ENCODE measurements at places on chromosomes 5 and 9.
A peak's percentile ranks its signal among the peaks of the same experiment; 100 is the strongest.

DNA sequence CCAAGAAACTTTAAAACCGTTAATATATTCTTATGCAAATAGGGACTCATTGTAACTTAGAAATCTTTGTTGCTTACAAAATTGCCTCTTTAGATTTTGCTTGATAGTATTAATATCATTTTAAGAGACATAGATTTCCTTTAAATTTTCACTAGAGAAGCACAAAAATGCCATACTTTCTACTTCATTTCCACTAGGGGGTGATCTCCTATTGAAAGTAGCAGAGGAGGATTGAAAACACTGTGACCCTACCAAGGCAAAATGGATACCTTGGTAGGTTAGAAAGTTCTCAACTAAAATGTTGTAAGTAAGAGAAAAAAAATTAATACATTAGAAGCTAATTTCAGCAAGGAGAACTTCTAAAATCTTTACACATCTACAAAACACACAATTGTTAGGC lies 204.9 kb downstream of the CHSY3 start:
- peak; percentile 56 for DNase-seq

DNA sequence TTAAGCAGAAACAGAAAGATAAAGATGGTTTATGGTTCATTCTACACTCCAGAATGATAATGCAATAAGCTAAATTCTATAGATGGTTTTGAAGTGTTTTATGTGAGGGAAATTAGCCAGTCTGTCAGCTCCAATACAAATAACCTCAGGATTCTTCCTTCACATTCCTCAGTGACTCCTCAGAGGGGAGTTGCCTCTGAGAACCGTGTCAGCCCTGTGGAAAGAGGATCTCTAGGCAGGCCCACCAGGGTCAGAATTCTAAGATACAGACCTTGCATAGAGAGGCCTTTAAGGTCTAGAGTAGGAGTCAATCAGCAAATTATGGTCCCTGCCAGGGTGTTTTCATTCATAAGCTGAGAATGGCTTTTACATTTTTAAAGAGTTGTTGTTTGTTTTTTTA lies 26.6 kb downstream of the RUSC2 start:
- peak; percentile 95 for DNase-seq

DNA sequence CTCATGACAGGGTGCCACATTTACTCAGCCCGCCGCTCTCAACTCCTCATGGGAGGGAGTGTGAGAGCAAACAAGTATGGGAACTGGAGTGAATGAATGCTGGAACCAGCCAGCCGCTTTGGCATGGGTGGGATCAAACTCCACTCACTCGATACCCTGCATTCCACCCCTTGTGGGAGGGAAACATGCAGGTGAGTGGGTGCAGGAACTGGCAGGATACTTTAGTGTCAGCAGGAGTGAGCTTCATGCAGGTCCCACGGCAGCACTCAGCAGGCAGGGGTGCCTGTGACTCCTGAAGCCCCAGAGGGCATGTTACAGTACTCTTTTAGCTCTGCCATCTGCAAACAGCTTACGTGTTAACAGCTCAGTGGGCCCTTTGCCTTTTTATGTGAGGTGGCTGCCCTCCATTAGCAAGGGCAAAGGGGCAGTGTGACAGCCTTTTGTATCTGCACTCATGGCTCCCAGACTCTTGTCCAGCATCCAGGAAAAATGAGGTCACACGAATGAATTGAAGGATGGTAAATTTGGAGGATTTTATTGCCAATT lies 433.2 kb upstream of the NMUR2 start:
- no peak for DNase-seq

DNA sequence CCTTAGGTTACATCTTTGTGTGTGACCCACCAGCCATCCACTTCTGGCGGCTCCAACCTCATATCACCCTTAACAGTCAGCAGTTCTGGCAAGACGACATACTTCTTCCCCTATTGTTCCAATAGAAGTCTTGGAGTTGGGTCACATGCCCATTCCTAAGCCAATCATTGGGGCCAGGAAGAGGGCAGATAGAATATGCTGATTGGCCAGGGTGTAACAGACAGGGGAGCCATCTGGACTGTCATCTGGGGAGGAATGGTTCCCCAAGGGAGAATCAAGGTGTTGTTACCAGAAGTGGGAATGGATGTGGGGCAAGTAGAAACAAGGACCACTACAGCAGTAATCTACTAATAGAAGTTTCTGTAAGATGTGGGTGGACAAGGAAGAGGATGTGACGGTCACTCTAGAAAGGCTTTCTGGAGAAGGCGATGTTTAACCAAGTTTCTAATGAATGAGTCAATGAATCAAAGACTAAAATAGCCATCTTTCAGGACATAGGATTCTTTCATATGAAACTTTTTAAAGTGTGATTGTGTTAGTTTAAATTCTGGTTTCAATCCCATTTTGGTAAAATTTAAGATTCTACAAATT lies 200.4 kb downstream of the ARHGAP26 start:
- no peak for DNase-seq

GRCh38 chr5:178204935-178205748 lies 809 bp downstream of the HNRNPAB start:
- peak; percentile 74 for DNase-seq

DNA sequence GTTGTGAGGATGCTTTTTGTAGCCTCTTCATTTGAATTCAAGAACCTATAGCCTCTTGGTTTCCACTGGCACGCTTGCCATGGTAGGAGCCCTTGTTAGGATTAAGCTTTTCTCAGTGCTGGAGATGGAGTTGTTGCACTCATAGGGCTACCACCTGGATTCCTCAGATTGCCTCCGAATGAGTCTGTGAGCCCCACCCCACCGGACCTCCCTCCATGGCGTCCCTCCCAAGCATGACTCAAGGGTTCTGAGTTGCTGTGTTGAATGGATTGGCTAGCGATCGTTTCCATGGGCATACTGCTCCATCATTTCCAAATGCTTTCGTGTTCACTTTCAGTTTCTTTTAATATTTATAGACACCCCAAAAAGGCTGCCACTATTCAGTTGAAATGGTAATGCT lies 69.9 kb downstream of the DAPK1 start:
- DNase-seq: no peak

GRCh38 chr5:117594166-117594565 lies 1019.5 kb upstream of the SEMA6A start:
- DNase-seq: peak; percentile 54

- no peak for DNase-seq
These were observed 80.3 kb downstream of the HMHB1 start for GRCh38 chr5:143892271-143892670.

GRCh38 chr5:137872466-137872865 lies 4.8 kb downstream of the MYOT start:
- DNase-seq: no peak

GRCh38 chr5:68265822-68266395 lies 50.4 kb downstream of the PIK3R1 start:
- DNase-seq: no peak

GRCh38 chr5:168663276-168664004 lies 84.3 kb upstream of the PANK3 start:
- DNase-seq: no peak

DNA sequence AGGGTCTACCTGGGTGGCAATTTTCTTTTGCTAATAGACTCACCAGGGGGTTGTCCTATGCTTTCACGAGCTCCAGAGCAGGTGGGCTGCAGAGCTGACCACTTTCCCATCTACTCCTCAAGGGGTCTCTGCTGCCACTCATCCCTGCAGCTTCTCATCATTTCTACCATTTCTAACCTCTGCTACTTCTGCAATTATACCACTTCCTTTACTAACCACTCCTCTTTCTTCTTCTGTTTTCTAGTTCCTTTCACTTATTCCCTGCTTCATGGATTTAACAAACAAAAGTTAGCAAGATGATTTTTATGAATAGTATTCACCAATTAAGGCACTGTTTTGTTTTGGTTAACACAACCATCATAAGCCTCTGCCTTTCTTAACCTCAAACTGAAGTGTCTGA lies 34.5 kb upstream of the NIPBL start:
- DNase-seq: no peak

DNA sequence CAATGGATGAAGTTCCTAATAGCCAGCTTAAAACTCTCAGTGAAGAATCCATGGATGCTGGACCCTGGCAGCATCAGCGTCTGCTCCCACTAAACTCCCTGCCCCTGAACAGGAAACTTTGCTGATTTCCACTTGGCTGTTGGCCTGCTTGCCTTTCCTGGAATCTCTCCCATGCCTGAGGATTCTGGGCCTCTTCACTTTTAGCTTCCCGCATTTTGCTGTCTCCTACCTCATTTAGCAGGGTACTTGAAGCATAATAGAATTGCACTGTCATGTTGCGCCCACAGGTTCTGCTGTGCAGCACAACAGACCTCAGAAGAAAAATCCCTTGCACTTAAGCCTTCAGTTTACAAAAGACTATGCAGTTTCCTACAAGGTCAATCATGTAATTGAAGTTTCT lies 127.6 kb downstream of the DROSHA start:
- DNase-seq: no peak

DNA sequence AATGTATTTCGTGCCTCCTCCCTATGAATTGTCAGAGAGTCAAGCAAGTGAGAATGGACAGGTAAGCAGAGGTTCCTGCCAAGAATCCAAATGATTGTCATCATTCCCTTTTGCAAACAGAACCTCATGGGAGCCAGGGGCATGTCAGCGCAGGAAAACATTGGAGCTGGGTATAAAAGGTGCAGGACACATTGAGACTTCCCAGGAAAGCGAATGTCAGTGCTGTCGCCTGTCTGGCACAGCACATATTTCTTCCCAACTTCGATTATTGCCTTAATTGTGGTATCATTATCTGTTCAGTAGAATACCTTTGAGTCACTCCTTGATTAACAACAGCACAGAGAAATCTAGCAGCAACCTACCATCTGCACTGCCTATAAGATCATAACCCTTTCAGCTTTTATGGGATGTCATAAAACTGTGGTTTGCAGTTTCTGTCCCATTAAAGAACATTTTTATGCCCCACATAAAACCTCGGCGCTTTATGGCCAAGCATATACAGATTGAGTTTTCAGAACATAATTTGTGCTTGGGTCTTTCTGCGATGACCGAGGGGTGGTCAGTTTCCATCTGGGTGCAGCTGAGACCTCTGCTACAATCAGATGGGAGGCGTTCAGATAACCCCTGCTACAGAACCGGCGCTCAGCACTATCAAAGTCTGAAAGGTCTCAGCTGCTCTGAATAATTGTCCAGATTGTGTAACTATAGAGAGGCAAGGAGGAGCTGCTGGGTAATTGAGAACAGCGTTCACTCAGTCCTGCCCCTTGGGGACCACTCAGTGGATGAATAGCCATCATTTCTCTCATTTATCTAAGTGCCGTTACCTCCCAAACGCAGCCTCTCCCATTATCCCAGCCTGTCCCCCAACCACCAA lies 30.9 kb upstream of the WWC1 start:
- no peak for DNase-seq

- no peak for DNase-seq
These were observed 554.0 kb upstream of the KLF4 start for GRCh38 chr9:108043585-108043984.

DNA sequence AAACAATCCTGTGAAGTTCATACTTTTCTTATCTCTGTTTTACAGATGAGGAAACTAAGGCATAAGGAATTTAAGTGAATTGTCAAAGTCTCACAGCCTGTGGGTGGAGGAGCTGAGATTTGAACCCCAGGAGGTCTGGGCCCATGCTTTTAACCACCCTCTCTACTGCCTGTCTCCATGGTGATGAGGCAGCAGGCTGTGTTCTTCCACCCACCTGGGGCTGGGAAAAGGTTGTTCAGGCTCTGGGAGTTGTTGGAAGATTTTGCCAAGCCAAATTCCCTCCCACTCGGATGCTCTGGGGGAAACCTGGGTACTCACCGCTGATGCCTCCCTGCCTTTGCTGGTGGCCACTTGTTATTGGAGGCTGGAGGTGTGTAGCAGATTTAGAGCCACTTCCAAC lies 18.3 kb upstream of the SYNPO start:
- DNase-seq: no peak

GRCh38 chr9:2196757-2197156 lies 181.6 kb downstream of the SMARCA2 start:
- no peak for DNase-seq

DNA sequence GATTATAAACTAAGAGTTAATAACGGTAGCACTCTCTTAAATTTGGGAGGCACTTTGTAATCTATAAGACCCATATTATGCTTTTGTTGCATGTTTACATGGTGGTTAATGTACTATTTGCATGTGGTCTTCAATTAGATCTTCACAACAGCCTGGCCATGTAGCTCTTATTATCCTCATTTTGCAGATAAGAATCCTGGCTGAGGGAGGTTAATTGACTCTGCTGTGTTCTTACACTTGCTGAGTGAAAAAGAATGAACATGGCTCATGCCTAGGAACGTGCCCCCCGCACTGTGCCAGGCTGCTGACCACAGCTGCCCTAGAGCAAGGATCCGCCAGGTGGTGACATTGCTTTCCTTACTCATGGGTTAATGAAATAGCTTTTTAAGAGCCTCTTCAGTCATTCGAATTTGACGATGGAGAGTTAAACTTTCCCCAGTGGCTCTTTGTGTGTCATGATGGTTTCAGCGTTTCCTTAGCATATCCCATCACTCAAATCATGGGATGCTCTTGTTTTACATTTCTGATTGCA lies 97.9 kb downstream of the CDH6 start:
- DNase-seq: no peak

- DNase-seq: no peak
These were observed 201.8 kb upstream of the IER5L start for GRCh38 chr9:129379886-129380285.

GRCh38 chr5:144207875-144208444 lies 37.3 kb downstream of the KCTD16 start:
- no peak for DNase-seq

DNA sequence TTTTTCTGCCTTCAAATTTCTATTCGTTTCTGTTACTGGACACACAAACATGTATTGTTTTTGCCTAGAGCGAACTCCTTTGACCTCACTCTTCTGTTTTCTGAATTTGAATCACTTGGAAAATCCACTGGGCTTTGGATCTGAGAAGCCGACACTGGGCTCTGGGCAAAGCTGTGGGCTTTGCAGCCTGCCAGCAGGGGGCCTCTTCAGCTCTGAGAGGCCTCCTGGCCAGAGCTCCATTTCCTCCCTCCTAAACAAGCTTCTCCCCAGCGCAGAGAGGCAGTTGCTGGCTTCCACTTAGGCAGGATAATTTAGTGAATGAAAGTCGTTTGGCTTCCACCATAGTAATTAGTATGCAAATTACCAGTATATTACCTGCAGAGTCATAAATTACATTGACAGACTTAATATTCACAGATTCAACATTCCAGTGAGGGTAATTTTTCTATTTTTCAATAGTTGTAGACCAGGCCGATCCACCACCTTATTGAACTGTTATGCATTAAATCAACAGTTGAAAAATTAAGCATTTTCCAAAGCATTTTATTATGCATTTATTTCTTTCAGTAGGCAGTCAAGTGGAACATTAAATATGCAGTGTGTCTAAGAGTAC lies 104.0 kb upstream of the ZNF366 start:
- peak; percentile 67 for DNase-seq

- no peak for DNase-seq
These were observed 30.7 kb downstream of the TSTD2 start for GRCh38 chr9:97602430-97602829.

GRCh38 chr9:70263421-70263820 lies 4.6 kb downstream of the SMC5 start:
- no peak for DNase-seq

- DNase-seq: no peak
These were observed 82.4 kb downstream of the HMCN2 start for GRCh38 chr9:130347931-130348330.
